Brain (organoid and tissue), 16 donors: ENCODE measurements at places on chromosomes 12 and 14. TPM values are rescaled to one million over a fixed set of nuclear protein-coding genes. Genes with fewer than 3 reads are reported as not detected.
A peak's percentile ranks its signal among the peaks of the same experiment; 100 is the strongest.

GRCh38 chr12:18066666-18067065 is 23.3 kb downstream of the RERGL start:
- DNase-seq = no peak

PTPN6 gene
- polyA plus RNA-seq = 28.3 TPM

TROAP gene
- 49.2 TPM for polyA plus RNA-seq

DNA sequence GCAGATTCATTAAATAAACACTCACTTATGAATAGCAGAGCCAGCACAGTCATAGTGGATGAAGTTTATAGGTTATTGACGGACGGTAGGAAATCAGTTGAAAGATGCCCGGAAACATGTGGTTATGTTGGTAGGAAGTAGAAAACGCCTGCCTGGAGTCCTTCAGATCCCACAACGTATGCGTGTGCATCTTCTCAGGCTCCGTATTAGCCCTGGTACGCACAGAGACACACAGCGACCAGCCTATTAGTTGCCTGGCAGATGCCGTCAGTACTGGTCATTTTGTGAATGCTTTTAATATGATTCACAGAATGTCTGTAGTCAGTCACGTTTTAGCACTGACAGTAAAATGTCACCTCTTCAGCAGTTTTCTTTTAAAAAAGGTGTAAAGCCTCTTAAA is 196.4 kb downstream of the RGS6 start:
- no peak for DNase-seq

DNA sequence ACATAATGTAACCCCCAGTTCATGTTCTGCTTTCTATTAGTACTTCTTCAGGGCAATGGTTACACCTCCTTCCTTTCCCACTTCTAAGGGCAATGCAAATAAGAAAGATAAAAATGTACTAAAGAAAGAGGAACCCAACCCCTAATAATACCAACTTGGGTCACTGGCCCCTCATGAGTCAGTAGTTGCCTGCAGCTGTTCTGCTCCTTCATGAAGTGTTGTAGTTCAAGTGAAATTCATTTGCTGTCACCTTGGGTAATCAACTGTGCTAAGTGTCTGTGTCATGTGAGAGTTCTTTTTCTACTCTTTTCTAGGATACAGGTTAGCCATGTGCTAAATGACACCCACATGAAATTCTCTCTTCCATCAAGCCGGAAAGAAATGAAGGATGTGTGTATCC is 91.8 kb downstream of the PLXNC1 start:
- DNase-seq = no peak

ETFBKMT gene
- polyA plus RNA-seq = 1.1 TPM

DNA sequence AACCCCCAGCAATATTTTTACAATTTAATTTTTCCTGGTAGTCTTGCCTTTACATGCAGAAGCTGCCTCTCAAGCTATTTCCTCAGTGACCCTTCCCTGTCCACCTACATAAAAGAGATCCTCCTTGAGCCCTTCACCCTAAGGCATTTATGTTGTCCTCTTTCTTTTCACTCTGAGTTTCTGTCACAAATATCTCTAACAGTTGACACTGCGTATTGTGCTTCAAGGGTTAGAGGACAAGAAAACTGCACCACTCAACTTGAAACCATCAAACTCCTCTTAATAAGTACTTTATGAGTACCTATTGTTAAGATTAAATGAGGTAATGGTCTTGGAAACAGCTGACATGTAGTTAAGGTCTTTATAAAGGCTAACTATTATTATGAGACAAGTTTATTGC is 557.7 kb downstream of the TRHDE start:
- no peak for DNase-seq

- no peak for DNase-seq
Measured at GRCh38 chr14:83558946-83559345, 1971.0 kb upstream of the FLRT2 start.

GRCh38 chr14:47606566-47606965 is 68.8 kb downstream of the MDGA2 start:
- no peak for DNase-seq

SMIM41 gene
- not detected for polyA plus RNA-seq

DNA sequence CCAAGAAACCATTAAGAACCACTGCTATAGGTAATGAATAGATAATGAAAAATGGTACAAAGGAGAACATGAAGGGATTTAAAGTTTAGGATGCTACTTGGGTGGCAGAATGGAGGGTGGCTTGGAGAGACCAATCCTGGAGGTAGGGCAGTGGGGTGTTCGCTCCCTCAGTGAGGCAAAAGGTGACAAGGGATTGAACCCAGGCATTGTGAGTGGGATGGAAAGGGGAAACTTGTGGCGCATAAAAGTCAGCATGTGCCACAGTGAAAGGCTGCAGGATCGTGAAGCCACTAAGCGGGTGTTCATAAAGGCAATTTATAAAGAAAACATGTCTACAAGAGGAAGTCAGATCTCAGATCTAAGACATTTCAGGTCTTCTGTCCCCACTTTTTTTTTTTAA is 76.7 kb upstream of the SLC38A2 start:
- no peak for DNase-seq

DNA sequence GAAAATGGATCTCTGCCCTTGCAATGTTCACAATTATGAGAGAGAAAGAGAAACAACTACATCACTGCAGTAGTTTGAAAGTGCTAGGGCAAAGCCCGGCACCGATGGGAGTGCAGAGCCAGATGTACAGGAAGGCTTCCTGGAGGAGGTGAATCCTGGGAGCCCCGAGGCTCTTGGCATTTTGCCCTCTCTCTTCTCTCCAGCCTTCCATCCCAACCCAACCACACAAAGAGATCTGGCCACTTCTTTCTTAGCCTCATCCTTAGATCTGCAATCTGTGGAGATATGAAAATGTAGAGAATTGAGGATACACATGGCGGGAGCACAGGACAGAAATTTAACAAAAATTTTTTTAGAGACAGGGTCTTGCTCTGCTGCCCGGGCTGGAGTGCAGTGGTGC is 3.3 kb upstream of the PAPLN start:
- DNase-seq = no peak

DNA sequence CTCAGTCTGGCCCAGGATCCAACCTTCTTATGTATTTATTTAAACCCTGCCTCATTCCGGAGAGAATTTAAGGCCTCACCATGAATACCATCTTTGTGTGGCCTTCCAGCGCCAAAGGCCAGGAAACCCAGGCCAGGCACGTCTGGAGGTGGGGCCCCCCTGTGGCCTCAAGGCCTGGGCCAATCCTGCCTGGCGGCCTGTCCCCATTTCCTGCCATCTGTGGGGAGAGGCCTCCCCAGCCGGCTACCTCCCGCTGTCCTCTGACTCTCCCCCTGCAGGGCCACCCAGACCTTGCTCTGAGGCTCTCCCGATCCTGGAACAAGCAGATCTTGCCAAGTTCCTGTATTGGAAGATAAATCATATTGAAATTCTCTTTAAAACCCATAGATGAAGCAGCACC is 37.4 kb upstream of the MEG3 start:
- DNase-seq = no peak

VPS37B gene
- polyA plus RNA-seq = 17.2 TPM

- no peak for DNase-seq
Measured at GRCh38 chr14:82251494-82251893, 717.8 kb upstream of the SEL1L start.

- DNase-seq = no peak
Measured at GRCh38 chr12:24177889-24178288, 228.4 kb upstream of the SOX5 start.

GRCh38 chr12:100984796-100985195 is 190.2 kb downstream of the ANO4 start:
- DNase-seq = no peak

GRCh38 chr12:79635676-79636075 is 55.1 kb downstream of the PAWR start:
- DNase-seq = no peak

KRT79 gene
- polyA plus RNA-seq = not detected

- DNase-seq = no peak
Measured at GRCh38 chr12:95966287-95966870, 23.2 kb downstream of the AMDHD1 start.

DNA sequence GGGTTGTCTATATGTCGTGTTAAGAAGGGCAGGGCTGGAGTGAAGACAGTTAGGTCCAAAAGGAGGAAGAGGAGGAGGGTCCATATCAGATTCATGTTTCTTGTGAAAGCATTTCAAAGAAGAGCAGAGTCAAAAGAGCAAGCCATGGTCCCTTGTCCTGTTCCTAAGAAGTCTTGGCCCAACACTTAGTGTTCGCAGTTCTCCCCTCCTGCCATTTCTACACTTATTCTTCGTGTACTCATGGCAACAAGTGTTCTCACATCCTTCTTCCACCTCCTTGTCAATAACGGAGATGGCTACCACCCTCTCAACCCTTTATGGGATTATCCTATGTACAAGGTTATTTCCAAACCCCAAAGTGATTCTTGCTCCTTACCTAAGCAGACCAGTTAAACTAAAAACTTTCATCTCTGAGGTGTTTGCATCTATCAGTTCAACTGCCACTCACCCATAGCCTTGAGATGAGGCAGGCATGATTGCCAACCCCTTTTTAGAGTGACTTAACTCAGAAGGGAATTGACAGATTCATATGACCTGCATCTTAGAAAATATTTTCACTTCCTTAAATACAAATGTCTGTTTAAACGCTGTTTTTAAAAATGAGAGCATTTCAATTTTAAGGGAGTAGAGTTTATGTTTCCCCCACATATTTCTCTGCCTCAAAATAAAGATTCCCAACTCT is 19.8 kb upstream of the RNASE2 start:
- DNase-seq = no peak

OR4Q3 gene
- polyA plus RNA-seq = not detected

ANG gene
- 1.7 TPM for polyA plus RNA-seq

DNA sequence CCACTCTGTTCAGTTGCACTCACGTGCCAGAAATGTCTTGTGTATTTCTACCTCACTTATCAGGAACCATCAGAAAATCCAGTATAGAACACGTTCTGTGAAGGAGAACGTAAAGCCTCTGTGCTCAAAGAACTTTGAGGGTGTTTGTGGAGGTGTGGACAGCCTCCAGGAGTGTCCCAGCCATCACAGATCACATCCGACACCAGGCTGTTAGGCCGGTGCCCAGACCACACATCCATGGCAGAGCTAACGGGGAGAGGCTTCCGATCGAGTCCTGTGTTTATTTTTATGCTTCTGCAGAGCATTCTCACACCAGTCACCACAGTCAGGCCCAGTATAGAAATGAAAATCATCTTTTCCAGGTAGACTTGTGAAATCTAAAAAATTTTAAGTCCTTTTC is 53.6 kb downstream of the TPCN1 start:
- DNase-seq = no peak

DNA sequence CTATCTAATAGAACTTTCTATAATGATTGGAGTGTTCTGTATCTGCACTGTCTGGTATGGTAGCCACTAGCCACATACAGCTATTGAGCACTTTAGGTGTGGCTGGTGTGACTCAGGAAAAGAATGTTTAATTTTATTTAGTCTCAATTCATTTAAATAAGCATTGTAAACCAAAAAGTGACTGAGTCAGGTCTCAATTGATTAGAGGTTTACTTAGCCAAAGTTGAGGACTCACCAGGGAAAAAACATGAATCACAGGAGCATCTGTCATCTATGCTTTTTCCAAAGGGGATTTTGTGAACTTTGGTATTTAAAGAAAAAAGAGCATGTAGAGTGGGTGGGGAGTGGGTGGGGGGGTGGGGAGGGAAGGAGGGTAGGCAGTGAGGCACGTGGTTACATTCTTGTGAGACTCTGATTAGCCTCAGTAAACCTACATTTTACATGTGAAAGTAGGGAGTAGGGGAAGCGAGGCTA is 473.1 kb downstream of the ATP23 start:
- no peak for DNase-seq

GRCh38 chr12:21849878-21850277 is 75.4 kb upstream of the KCNJ8 start:
- no peak for DNase-seq

- DNase-seq = no peak
Measured at GRCh38 chr12:66905201-66905600, 226.3 kb upstream of the GRIP1 start.

- no peak for DNase-seq
Measured at GRCh38 chr14:21940887-21941856, 267.6 kb upstream of the OR4E1 start.

PLCZ1 gene
- not detected for polyA plus RNA-seq

SLC39A5 gene
- polyA plus RNA-seq = not detected

GRCh38 chr14:45650754-45651153 is 397.8 kb upstream of the MIS18BP1 start:
- no peak for DNase-seq

DNA sequence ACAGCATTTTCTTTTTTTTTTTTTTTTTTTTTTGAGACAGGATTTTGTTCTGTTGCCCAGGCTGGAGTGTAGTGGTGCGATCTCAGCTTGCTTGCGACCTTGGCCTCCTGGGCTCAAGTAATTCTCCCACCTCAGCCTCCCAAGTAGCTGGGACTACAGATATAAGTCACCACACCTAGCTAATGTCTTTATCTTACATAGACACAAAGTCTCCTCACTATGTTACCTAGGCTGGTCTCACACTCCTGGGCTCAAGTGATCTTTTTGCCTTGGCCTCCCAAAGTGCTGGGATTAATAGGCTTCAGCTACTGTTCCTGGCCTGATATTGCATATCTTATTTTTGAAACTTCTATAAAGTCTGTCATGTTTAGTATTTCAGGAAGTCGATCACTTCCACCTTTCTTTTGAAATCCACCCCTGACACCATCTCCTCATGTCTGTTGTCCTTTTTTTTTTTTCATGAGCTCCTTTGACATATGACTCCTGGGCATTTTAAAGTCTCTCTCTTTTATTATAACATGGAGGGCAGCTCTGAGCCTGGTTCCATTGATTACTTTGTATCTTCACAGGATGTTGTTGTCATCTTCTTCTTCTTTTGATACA is 5.9 kb upstream of the A2ML1 start:
- no peak for DNase-seq

SLC17A8 gene
- polyA plus RNA-seq = 2.3 TPM

LAG3 gene
- 0.81 TPM for polyA plus RNA-seq

PHETA1 gene
- 7.2 TPM for polyA plus RNA-seq

GRCh38 chr12:54417712-54418440 is 1.2 kb downstream of the ITGA5 start:
- DNase-seq = peak; percentile 55

ANO4 gene
- 9.0 TPM for polyA plus RNA-seq

RNF212B gene
- polyA plus RNA-seq = not detected

TIGAR gene
- 4.4 TPM for polyA plus RNA-seq

DNA sequence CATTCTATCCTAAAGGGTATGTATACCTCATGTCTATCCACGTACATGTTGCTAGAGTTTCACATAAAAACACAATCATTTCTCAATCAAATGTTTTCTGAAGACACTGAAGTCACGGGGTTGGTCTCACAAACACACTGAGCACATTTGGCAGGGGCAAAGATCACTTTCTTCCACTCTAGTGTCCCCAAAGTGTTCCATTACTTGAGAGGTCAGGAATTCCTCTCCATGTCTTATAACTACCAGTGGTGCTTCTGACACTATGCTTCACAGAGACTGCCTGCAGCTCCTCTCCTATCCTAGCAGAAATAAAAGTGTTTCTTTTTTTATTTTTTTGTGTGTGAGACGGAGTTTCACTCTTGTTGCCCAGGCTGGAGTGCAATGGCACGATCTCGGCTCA is 19.1 kb downstream of the ZFYVE1 start:
- no peak for DNase-seq
